ENCODE measurements at places on chromosomes 5 and 9.

DNA sequence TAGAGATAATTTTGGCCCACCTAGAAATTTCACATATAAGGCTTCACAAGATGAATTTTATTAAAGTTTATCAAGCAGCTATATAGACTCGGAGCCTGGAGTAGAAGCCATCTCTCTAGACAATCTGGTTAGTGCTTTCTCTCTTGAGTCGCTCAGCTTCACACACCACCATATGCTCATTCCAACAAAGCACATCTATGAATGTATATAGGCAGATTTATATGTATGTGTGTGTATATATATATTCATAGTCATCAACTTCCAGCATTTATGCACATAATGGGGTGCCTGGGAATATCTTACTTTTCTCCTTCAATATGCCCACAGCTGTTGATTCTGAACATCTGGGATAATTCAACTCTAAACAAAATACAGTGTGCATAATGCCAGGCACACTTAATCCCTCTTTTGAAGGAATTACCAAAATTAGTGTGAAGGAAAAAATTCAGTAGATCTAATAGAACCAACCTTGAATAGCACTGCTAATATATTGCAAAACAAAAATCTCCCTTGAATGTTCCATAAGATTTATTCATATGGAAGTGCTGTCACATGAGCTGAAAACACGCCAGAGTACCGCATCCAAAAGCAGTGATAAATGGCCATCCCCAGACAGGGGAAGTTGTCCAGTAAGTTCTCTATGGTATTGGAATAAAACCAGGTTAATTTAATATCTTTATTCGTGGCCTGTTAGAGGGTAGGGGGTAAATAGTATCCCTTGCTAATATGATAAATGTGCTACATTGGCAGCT is 56.0 kb upstream of the MOCS2 start:
- DNase-seq = no peak

DNA sequence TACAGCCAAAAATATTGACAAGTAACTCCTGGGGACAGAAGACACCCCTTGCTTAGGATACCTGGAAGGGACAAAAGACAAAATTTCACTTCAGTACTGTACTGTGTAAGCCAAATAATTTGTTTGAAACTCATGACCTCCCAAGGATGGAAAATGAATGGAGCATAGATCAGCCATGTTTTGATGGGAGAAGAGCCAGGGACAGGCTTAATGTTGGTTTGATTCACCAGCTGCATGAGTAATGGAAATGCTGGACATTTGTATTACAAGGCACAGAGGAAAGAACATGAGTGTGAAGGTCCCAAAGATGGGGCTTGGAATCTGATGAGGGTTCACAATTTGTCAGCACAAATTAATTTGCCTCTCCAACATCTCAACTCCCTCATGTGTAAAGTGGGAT is 122.8 kb downstream of the ENC1 start:
- DNase-seq = no peak

- no peak for DNase-seq
Measured at GRCh38 chr5:1831677-1832313, 30.6 kb downstream of the NDUFS6 start.

GRCh38 chr5:62680121-62680520 is 101.5 kb downstream of the LRRC70 start:
- no peak for DNase-seq

GRCh38 chr9:137457406-137458193 is 1.5 kb downstream of the NSMF start:
- no peak for DNase-seq

GRCh38 chr5:1726956-1727355 is 72.7 kb downstream of the MRPL36 start:
- DNase-seq = no peak

DNA sequence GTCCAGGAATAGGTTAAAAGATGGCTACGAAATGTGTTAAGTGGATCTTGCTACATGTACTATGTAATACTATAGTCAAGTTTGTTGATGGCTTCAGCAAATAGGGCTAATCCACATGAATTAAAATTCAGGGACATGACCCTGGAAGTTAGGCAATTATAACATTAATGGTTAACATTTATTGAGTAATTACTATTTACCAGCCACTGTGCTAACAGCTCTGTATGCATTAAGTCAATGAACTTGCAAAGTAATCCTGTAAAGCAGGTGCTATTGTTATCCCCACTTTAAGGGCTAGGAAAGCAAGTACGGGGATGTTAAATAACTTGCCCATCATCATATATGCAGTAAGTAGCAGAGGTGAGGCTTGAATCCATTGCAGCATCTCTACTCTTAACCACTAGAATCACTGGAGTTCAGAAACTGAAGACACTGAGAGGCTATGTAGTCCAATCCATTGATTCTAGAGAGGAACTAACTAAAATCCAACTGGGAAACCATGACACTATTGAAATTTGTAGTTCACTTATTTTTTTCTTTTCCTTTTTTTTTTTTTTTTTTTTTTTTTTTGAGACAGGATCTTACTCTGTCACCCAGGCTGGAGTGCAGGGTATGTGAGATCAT is 77.5 kb upstream of the SPINK5 start:
- DNase-seq = no peak

GRCh38 chr9:80326105-80326504 is 754.3 kb downstream of the TLE4 start:
- no peak for DNase-seq

DNA sequence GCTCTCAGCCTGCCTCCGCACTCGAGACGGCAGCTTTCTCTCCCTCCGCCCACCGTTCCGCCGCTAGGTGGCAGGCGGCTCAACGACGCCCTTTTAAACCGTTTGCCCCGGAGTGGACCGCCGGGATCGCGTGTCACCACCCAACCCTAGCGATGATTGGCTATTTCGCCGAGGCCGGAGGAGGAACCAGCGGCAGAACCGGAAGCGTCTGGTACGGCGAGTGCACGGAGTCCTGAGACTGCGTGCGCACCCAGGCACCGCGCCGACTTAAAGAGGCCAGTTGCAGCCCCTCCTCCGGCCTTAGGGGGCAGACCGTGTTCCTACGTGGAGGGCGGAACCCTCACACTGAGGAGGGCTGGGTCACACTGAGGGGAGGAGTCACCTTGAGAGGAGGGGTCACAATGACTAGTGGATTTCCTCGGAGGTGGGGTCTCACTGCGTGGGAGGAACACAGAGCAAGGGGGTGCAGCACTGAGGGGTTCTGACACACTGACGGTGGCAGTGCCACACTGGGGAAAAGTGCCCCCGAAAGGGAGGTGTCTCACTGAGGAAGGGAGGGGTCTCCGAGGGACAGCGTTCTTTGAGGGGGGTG is 980 bp upstream of the TESK1 start:
- peak; percentile 98 for DNase-seq

DNA sequence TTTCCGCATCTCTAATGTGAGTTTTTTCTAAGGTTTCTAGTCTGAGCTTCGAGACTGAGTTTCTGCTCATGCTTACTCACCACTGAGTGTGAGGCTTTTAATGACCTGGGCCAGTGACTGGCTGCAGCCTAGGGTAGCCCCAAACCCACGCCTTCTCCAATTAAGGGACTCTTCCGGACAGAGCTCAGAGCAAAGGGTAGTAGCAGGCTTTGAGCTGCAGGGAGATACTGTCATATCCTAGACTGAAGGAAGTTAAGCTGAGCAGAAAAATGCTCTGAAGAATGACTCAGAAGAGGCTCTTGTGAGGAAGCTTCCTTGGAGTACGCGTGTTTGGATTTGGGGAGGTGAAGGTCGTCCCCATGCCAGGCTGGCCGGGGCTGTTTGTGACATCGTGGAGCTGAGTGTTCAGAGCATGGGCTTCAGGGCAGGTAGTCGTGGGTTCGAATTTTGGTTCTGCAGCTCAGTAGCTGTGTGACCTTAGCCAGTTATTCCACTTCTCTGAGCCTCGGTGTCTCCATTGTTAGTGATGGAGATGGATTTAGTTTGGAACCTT is 3.5 kb downstream of the USP20 start:
- DNase-seq = no peak

GRCh38 chr5:170632985-170633234 is 129.1 kb downstream of the KCNIP1 start:
- peak; percentile 36 for DNase-seq

DNA sequence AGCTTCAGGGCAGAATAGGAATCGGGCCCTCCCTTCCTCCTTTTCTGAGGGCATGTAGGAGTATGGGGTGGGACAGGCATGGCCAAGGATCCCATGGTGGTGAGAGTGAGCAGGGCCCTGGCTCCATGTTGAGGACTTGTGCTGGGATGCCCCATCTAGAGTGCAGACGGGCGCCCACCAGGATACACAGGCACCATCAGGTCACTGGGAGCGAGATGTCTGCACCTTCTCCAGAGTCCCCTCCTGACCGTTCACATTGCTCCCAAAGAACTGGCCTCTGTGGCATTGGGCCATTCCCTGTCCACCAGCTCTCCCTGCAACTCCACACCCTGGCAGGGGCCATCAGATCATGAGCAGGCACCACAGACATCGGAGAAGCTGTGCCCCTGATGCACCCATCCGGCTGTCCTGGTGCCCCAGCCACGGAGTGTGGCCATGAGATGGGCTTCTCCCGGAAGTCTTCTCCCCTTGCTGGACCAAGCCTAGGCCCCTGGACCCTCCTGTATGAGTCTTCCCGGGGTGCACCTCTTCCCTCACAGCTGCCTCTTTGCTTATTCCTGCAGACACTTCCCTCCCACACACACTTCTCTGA is 195.0 kb downstream of the IRX2 start:
- no peak for DNase-seq

DNA sequence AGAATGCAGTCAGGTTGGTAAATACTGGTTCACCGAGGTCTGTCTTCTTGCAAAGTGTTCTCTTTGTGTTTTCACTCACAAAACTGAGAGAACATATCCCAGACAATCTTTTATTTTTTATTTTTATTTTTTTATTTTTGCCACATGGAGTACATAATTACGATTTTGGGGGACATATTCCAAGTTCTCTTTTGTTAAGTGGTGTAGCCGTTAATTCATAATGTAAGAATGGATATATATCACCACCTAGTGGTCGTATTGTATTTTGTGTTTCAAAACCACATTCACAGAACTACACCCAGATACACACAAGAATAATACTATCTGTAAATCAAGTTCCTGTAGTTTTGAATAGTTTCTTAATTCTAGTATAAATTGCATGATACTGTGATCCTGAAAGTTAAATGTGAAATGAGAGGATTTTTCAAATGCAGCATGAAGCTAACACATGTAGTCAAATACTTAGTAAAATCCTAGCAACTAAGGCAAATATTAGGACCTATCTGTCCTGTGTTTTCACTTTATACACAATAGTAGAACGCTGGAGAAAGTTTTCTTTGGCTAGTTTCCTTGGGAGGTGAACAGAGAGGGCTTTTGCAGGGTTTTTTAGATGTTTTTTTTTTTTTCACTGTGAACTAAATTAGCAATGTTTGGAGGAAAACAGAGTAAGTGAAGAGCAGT is 92.7 kb downstream of the VCAN start:
- DNase-seq = no peak

GRCh38 chr9:82991671-82992070 is 71.3 kb downstream of the RASEF start:
- DNase-seq = peak; percentile 2

GRCh38 chr5:143290125-143290524 is 113.4 kb downstream of the NR3C1 start:
- DNase-seq = no peak

DNA sequence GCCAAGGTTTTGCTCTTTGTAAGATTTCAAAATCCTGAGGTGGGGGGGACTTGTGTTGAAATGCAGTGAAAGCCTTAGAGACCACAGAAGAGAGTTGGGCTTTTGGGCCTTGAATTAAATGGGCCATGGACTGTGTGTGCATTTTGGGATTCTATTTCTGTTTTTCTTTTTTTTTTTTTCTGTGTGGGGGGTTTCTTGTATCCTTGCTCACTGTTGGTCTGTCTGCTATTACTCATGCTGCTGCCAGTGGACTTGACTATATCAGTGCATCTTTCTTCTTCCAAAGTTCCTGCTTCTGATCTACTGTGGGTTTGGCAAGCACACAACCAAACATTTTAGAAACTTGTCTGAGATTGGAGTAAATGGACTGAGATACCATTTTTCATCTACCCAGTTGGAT is 344.9 kb downstream of the ARL15 start:
- no peak for DNase-seq

DNA sequence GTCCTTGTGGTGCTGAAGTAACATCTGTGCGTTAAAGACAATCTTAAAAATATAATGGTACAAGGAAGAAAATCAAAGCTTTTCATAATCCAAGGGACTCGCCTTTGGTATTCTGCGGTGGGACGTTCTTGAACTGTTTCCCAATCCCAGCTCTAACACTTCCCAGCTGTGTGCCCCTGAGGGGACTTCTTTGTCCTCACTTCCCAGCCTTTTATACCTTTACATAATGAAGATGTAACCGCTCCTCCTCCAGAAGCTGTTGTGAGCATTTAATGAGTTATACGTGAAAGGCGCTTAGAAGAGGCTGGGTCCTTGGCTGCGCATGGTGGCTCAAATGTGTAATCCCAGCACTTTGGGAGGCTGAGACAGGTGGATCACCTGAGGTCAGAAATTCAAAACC is 16.9 kb downstream of the STK10 start:
- no peak for DNase-seq

DNA sequence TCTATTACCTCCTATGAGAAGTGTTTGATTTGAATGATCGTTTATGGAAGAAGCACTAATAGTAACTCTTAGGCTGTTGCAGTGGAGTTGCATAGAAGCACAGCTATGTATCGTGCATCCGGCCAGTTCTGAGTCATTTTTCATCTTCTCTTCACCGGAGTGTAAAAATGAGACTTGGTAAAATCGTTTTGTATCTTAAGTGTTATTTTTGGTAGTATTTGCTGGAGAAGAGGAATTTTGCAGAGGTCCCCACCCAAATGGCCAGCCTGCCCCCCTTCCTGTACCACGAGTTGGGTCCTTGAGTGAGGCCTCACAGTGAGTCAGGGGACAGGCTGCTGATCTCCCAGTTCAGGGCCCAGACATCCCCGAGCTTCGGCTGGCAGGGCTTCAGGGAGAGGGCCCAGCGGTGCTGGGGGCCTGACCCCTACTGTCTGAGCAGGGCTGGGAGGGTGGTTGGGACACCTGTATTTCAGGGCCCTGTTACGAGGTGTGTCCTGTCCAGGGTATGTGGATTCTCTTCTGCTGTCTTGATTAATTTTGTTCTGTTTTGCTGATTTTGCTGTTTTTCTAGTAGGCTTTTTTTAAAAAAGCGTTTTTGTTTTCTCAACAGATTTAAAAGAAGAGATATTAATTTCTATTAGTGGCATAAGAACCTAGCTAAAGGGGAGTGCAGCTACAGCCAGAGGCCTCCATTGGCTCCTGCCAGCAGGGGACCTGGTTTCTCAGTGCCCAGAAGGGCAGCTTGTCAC is 210.8 kb downstream of the TRIO start:
- no peak for DNase-seq

DNA sequence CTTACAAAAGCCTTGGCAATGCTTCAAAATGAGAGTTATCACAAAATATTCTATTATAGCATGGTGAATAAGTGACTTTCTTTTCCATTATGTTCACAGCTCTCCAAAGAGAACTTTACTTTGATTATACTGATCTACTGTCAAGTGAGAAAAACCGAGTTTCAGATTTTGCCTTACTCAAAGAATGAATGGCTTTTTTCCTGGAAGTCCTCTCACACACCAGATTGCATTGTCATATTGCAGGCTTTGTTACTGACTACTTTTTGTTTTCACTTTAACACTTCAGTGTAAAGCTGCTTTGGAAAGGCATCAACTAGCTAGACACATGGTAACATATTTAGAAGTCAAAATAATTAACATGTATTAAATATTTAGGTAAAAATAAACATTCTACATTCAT is 765.2 kb upstream of the NUDT12 start:
- DNase-seq = no peak

GRCh38 chr5:172403189-172403796 is 51.0 kb downstream of the SH3PXD2B start:
- no peak for DNase-seq

GRCh38 chr9:88993327-88993726 is 2.1 kb downstream of the S1PR3 start:
- DNase-seq = no peak

- no peak for DNase-seq
Measured at GRCh38 chr5:33594006-33594405, 153.2 kb downstream of the TARS1 start.
